Fibroblast of lung (primary cell): ENCODE measurements at places on chromosomes 2 and 18. TPM values are rescaled to one million over a fixed set of nuclear protein-coding genes. Genes with fewer than 3 reads are reported as not detected.

The HOXD13 gene
- total RNA-seq: not detected in 2 replicates

The CAPN13 gene
- total RNA-seq: not detected in 2 replicates

The NXPH2 gene
- total RNA-seq: not detected in 2 replicates

The FZD7 gene
- 24.7 and 39.1 TPM in 2 replicates for total RNA-seq

The SLC35G4 gene
- not detected in 2 replicates for total RNA-seq

The SPATA3 gene
- total RNA-seq: not detected in 2 replicates

The CPLX4 gene
- total RNA-seq: not detected in 2 replicates

The TLX2 gene
- under 0.01 TPM in 1 of 2 replicates, not detected in the other for total RNA-seq
